ENCODE measurements at places on chromosomes 3 and 15. TPM values are rescaled to one million over a fixed set of nuclear protein-coding genes. Genes with fewer than 3 reads are reported as not detected.
A peak's percentile ranks its signal among the peaks of the same experiment; 100 is the strongest.

WDR93 gene
- 0.17 TPM for total RNA-seq

PLSCR5 gene
- not detected for total RNA-seq

EFCAB12 gene
- total RNA-seq, result under 0.01 TPM

GRCh38 chr3:107956991-107957900, 133.6 kb downstream of the CD47 start:
- H3K27ac ChIP-seq, result no peak overlapping the region
- no peaks in the 10 kb centered on the region for H3K27me3 ChIP-seq
- no peaks in the 10 kb centered on the region for H3K36me3 ChIP-seq

GRCh38 chr3:152899306-152899705, 64.4 kb downstream of the P2RY1 start:
- H3K4me1 ChIP-seq, result no peaks in the 10 kb centered on the region
- no peak for DNase-seq
- H3K27me3 ChIP-seq, result no peaks in the 10 kb centered on the region

DNA sequence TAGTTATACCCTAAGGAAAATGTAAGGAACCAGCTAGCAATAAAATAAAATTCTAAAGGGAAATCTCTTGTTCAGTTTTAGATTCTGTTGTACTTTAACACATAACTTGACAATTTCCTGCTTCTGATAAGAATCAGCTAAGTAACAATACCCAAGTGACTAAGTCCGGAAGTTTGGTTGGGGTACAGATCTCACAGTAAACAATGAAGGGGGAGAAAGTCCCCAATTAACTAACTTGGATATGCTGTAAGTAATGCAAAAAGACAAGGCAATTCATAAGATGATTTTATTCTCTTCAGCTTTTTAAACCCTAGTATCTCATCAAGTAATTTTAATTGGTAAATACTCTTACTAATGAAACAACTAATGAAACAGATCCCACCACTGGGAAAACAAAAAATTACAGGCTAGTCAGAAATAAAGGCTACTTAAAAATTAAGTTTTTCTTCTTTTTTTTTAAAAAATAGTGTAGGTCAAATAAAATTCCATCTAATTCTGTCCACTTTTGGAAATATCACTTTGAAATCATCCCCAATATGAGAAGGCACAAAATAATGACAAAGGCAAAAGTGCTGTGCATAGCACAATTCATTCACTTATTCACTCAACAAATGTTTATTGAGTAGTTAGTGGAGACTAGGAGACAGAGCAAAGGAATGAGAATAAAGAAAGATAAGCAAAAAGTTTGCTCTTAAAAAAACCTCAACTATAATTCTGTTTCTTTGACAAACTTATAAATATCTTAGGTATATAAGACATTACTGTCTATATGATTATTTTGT, 37.8 kb upstream of the IL20RB start:
- DNase-seq, result peak; percentile 50
- no peak overlapping the region for H3K4me3 ChIP-seq
- H3K36me3 ChIP-seq, result no peaks in the 10 kb centered on the region
- no peaks in the 10 kb centered on the region for H3K27me3 ChIP-seq

- H3K4me1 ChIP-seq, result no peaks in the 10 kb centered on the region
- H3K4me3 ChIP-seq, result no peak overlapping the region
- peak; percentile 7 for DNase-seq
- no peaks in the 10 kb centered on the region for H3K27me3 ChIP-seq
- H3K36me3 ChIP-seq, result no peaks in the 10 kb centered on the region
- H3K27ac ChIP-seq, result no peak overlapping the region
Observed at GRCh38 chr3:74591342-74591741, 23.1 kb downstream of the CNTN3 start.

PLSCR4 gene
- total RNA-seq, result 36.7 TPM

DNA sequence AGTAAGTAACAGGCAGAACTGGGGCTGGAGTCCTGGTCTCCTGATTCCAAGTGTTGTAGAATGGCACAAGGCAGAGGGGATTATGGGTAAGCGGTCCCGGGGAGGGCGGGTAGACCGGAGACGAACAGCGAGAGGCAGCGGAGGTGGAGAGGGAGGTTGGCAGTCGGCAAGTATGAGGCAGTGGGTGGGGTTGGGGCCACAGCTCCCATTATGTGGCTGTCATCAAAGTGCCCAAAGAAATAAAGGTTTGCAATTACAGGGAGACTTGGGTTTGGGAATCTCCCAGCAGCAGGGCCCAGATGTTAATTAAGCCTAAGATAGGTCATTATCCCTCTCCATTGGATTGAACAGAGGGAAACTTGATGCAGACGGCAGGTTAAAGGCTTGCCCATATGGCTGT, 16.9 kb downstream of the FAM43A start:
- no peak overlapping the region for H3K27ac ChIP-seq
- no peaks in the 10 kb centered on the region for H3K27me3 ChIP-seq
- DNase-seq, result no peak
- H3K4me3 ChIP-seq, result no peak overlapping the region

DNA sequence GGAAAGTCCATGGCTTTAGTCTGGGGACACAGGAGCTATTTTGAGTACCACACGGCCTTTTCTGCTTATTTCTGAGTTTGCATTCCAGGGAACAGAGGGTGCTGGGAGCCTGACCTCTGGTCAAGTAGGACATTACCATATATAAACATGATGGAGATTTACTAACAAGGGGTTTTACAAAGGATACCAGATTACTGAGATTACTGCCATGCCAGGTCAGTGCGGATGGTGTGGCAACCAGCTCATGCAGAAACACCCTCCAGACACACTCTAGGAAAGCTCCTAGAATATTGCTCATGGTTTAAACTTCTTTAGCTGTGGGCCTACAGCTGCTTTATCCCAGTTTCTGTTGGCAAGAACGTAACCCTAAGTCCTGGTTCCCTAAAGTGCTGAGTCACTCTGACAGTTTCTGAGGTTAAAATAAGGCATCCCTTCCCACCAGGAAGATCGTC, 54.3 kb upstream of the AGTR1 start:
- H3K4me3 ChIP-seq, result no peak overlapping the region
- no peaks in the 10 kb centered on the region for H3K27me3 ChIP-seq
- H3K36me3 ChIP-seq, result no peaks in the 10 kb centered on the region
- peak; percentile 91 for DNase-seq
- peaks cover 4% of the 10 kb centered on the region for H3K4me1 ChIP-seq

DNA sequence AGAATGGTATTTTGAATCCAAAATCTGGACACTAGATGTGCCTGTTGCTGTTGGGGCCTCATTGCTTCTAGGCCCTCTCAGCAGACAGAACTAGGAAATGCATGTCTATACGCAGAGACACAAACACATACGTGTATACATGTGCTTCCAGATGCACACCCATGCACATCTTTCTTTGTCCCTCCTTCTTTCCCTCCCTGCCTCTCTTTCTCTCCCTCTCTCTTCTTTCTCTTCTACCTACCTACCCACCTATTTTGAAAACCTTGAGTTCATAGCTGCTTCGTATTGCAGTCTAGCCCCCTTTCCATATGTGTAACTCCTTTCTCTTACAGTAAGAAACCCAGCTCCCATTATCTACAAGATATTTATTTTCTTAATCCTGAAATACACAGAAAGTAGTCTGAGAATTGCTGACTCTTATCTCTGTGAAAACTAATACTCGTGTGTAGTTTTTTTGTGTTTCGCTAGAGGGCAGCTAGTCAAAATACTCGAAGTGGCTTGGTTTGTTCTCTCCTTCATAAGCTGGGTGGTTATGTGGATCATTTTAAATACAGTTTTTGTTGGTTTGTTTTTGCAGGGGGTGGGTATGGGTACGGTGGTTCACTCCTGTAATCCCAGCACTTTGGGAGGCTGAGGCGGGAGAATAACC, 18.5 kb downstream of the RPL32 start:
- H3K27me3 ChIP-seq, result no peaks in the 10 kb centered on the region
- no peaks in the 10 kb centered on the region for H3K36me3 ChIP-seq
- DNase-seq, result peak; percentile 54
- no peaks in the 10 kb centered on the region for H3K4me1 ChIP-seq

DNA sequence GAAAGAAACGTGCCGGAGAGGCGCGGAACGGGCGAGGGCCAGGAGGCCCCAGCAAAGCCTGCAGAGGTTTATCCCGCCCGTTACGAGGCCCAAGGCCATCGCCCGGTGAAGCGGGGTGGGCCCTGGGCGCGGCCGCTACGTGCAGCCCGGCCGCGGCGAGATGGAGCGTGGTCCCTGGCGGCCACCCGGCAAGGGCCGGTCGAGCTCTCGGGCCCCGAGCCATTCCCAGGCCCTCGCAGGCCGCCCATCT, 1.1 kb downstream of the PKM start:
- H3K4me1 ChIP-seq, result peaks cover 9% of the 10 kb centered on the region
- no peaks in the 10 kb centered on the region for H3K36me3 ChIP-seq
- H3K27me3 ChIP-seq, result no peaks in the 10 kb centered on the region
- DNase-seq, result no peak
- H3K27ac ChIP-seq, result peak overlapping the region; percentile 90

GPR27 gene
- under 0.01 TPM for total RNA-seq

GRCh38 chr3:193261970-193262369, 20.9 kb downstream of the PLAAT1 start:
- no peak for DNase-seq
- no peaks in the 10 kb centered on the region for H3K4me1 ChIP-seq
- H3K36me3 ChIP-seq, result no peaks in the 10 kb centered on the region
- H3K27me3 ChIP-seq, result no peaks in the 10 kb centered on the region
- H3K4me3 ChIP-seq, result no peak overlapping the region

DNA sequence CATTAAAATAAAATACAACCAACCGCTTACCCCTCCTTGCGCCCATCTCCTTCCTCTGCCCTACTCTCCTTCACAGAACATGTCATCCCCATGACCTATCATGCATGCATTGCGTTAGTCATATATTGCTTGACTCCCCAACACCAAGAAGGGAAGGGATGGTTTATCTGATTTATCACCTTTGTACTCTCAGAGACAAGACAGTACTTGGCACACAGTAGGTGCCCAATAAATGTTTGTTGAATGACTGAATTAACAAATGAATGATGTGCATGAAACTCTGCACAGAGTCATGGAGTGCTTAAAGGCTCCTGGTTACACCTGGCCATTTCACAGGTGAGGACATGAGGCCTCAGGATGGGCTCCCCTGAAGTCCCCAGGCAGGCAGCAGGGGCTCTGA, 59.7 kb downstream of the IQSEC1 start:
- no peak overlapping the region for H3K4me3 ChIP-seq
- DNase-seq, result no peak
- H3K27ac ChIP-seq, result no peak overlapping the region
- no peaks in the 10 kb centered on the region for H3K4me1 ChIP-seq
- no peaks in the 10 kb centered on the region for H3K36me3 ChIP-seq

- H3K4me3 ChIP-seq, result no peak overlapping the region
- H3K4me1 ChIP-seq, result no peaks in the 10 kb centered on the region
- H3K36me3 ChIP-seq, result no peaks in the 10 kb centered on the region
- H3K27ac ChIP-seq, result no peak overlapping the region
- no peaks in the 10 kb centered on the region for H3K27me3 ChIP-seq
Observed at GRCh38 chr15:95520511-95520910, 810.0 kb upstream of the NR2F2 start.

GRCh38 chr15:87573039-87573438, 683.5 kb downstream of the NTRK3 start:
- H3K4me3 ChIP-seq, result no peak overlapping the region
- H3K27ac ChIP-seq, result no peak overlapping the region
- no peaks in the 10 kb centered on the region for H3K36me3 ChIP-seq
- no peaks in the 10 kb centered on the region for H3K4me1 ChIP-seq

DNA sequence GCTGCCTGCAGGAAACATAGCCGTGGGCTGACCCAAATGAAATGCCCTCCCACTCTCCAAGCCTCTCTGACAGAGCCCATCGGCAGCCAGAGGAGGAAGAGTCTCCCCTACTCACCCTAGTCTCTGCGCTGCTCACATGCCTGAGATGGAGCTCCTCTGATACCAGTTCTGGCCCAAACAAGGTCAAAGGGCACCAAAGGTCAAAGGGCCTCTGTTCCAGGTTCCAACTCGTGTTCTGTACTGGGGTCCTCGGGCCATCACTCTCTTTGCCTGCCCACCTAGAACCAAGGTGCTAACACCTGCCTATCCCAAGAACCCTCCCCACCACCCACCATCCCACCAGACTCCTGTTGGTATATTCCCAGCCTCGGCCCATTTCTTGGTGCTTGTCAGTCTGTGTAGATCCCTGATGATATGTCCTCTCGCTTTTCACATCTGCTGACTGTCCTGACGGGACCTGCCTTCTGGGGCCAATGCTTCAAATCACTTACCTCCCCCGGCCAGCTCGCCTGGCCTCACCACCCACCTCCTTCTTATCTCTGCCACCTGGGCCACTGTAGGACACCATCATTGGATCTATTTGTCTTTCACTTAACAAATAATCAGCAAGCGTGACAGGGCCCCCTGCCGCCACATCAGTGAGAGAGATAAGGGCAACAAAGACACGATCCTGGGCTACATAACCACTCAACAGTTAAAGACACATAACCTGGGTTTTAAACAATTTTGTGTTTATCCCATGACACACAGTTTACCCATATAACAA, 90.4 kb downstream of the SRGAP3 start:
- no peaks in the 10 kb centered on the region for H3K4me1 ChIP-seq
- no peaks in the 10 kb centered on the region for H3K27me3 ChIP-seq
- no peak overlapping the region for H3K4me3 ChIP-seq
- H3K36me3 ChIP-seq, result no peaks in the 10 kb centered on the region
- no peak overlapping the region for H3K27ac ChIP-seq

- no peaks in the 10 kb centered on the region for H3K36me3 ChIP-seq
- no peaks in the 10 kb centered on the region for H3K4me1 ChIP-seq
- no peak overlapping the region for H3K4me3 ChIP-seq
- peak; percentile 35 for DNase-seq
Observed at GRCh38 chr3:124552224-124552623, 178.0 kb upstream of the UMPS start.

FNDC3B gene
- total RNA-seq, result 76.8 TPM

GRCh38 chr3:15032650-15033049, 32.5 kb downstream of the MRPS25 start:
- no peak for DNase-seq
- no peak overlapping the region for H3K27ac ChIP-seq
- H3K27me3 ChIP-seq, result no peaks in the 10 kb centered on the region
- H3K4me3 ChIP-seq, result no peak overlapping the region
- H3K36me3 ChIP-seq, result peaks cover 12% of the 10 kb centered on the region

DNA sequence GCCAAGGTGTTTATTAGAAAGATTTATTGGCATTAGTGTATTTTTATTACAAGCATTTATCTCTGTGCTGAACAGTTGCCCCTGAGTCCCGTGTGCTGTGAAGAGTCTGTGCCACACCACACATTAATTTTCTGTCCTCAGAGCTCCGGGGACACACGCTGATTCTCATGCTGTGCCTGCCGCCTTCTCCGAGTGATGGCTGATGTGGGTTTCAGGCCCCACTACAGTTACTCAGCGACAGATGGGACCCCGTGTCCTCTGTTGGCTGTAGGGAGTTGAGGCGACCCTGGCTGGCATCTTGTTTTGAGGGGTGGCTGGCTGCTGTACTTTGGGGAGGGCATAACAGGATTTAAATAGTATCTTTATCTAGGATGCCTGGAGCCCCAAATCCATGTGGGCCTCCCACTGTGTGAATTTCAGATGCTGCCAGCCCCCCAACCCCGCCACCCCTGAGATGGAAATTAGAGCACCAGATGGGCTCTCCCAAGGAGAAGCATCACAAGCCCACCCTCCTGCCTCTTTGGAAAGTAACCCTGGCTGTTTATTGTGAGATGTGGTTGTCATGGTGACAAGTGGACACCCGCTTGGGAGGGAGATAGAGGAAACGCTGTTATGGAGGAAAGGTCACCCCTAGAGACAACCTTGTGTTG, 185.6 kb downstream of the APBA2 start:
- no peaks in the 10 kb centered on the region for H3K27me3 ChIP-seq
- no peak overlapping the region for H3K27ac ChIP-seq

TNFAIP8L3 gene
- total RNA-seq, result 10.7 TPM
